ENCODE measurements at places on chromosomes 16 and 17.

DNA sequence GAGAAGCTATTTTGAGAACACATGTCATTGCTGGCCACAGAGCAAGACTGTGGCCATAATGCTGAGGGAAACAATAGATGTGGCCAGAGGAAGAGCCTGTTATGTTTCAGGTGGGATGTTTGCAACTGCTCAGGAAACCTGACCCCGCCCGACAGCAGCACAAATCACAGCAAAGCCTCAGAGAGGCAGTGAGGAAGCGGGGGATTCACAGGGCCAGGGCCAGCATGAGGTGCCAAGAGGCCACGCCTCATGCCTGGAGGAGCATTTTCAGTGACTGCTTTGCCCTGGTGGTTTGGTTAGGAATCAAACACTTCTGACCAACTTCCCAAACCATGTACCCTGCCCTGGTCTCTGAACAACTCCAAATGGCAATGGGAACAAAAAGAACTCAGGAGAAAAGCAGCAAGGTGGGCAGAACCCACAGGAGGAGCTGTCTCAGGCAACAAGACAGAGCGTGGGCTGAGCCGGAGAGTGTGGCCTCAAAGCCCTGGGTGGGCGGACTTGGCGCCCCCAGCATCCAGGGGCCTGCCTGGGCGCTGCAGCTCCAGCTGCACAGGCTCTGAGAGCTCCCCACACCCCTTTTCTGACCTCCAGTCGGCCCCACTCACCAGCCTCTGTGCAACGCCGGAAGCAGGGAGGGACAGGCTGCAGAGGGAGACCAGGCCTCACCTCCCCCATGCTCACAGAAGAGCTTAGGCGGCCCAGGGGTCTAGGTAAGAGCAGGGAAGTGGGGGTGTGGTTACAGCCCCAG, 20.6 kb downstream of the HIC1 start:
- no peak for DNase-seq

DNA sequence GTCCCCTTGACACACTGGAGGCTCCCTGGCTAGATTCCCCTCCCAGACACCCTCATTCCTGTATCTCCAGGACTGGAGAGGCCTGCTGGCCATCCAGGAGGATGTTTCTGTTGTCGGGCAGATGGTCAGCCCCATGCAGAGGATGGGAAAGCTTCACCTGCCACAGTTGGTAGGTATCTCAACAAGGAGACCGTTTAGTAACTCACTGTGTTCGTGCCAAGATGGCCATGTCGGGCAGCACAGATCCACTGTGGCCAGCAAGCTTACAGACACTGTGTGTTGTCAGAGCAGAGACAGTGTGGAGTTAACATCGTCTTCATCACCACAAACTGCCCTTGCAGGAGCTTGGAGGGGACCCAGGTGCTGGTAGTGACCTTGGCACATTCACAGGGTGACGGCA, 390.9 kb downstream of the SEC14L1 start:
- no peak for DNase-seq

GRCh38 chr17:47076171-47076570, 97.1 kb upstream of the RPRML start:
- no peak for DNase-seq

DNA sequence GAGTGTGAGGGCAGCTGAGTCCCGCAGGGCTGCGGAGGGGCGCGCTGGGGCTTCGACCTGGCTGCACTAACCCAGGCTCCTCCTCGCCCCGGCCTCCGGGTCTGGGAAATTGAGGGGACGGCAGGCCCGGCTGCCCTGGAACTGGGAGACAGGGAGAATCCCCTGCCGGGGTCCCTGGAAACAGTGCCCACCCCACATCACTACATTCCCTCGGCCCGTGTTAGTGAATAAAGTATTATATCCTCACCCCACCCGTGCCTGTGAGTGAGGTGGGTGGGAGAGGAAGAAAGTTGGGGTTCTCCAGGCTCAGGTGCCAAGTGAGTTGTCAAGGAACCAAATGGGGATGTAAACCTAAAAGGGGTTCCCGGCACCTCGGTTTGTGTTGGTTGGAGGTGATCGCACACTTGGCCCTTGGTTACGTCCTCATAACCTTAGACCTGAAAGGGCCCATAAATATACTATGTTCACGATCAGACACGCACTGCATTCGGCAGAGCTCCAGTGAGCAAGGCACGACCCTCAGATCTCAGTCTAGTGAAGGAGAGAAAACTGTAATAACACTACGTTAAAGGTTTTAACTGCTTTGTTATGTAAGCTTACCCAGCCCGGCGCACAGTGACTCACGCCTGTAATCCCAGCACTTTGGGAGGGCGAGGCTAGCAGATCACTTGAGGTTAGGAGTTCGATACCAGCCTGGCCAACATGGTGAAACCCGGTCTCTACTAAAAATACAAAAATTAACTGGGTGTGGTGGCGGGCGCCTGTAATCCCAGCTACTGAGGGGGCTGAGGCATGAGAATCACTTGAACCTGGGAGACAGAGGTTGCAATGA, 11.2 kb downstream of the ZNF771 start:
- DNase-seq: no peak

- no peak for DNase-seq
These were observed 1.2 kb downstream of the SNTB2 start for GRCh38 chr16:69188236-69188549.

DNA sequence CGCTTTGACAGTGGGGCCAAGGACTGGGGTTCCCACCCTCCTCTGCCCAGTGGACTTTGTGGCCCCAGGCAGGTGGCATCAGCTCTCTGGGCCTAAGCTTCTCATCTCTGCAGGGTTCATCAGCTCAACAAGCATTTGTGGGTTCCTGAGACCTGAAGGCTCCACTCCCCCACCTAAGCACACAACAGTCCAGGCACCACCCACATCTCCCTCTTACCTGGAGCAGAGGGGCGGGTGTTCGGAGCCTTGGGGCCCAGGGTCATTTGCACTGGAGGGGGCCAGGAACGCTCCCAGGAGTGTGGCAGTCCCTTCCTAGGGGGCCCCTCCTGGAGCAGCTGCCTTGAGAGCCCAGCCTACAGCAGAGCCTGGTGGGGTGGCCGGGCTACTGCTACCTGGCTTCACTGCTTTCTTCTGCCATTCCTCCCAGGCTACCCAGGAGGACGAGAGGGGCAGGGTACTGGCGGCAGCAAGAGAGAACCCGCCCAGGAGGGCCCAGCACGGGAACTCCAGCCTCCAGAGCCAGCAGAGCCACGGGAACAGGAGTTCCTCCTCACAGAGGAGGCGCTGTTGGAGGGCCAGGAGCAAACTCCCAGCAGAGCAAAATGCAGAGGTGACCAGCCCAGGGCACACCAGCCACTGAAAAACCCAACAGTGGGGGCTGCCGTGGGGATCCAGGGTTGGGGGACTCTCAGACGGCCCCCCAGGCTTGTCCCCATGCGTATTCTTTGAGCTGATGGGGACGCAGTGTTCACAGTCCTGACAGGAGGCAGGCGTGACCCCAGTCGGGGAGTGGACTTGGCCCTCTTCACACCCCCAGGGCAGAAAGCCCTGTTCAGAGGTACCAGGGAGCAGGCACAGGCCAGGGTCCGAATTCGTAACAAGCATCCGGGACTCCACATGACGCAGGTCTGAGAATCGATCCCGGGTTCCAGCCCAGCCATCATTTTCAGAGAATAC, 35.1 kb upstream of the SLC38A10 start:
- no peak for DNase-seq

DNA sequence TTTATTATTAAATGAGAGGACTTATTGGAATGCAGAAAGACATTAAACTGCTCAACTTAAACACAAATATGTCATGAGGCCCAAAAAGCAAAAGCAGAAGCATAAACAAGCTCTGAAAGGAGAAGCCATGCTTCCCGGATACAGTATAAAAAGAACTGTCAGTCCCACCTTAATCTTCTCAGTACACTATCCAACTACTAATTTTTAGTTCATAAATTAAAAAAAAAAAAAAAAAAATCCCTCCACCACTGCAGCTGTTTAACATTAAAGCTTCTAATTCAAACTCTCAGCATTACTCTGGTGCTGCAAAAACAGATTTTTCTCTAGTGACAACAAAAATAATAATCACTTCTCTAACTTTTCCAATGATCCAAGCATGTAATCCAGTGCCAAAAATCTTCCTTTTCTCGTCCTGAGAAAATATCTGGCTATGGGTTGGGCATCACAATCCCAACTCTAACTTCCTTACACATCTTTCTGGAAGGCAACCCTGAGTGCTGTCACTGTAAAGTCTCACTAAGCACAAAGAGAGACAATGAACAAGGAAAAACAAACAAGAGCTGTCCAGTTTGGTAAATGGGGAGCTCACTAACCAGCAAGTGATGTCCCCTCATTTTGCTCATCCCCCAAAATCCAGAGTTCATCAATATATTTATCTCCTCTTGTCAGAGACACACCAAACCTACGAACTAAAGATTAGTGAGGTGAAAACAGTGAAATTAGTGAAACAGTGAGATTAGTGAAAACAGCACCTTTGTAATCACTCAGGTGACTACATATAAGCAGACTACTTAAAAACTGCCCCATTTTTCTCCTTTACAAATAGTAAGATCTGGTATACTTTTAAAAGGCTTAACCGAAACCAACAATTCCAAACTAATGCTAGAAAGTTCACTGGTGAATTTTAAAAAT, 5.5 kb downstream of the USP32 start:
- DNase-seq: no peak

GRCh38 chr17:3982113-3982512, 17.9 kb upstream of the ATP2A3 start:
- DNase-seq: no peak

All from stimulated activated CD8-positive, alpha-beta memory T cell treated with anti-CD3 and anti-CD28 coated beads, Interleukin-4, amount 100 ng/mL, for 4 hours (primary cell).